ENCODE measurements at places on chromosomes 16 and 17. TPM values are rescaled to one million over a fixed set of nuclear protein-coding genes. Genes with fewer than 3 reads are reported as not detected.

DNA sequence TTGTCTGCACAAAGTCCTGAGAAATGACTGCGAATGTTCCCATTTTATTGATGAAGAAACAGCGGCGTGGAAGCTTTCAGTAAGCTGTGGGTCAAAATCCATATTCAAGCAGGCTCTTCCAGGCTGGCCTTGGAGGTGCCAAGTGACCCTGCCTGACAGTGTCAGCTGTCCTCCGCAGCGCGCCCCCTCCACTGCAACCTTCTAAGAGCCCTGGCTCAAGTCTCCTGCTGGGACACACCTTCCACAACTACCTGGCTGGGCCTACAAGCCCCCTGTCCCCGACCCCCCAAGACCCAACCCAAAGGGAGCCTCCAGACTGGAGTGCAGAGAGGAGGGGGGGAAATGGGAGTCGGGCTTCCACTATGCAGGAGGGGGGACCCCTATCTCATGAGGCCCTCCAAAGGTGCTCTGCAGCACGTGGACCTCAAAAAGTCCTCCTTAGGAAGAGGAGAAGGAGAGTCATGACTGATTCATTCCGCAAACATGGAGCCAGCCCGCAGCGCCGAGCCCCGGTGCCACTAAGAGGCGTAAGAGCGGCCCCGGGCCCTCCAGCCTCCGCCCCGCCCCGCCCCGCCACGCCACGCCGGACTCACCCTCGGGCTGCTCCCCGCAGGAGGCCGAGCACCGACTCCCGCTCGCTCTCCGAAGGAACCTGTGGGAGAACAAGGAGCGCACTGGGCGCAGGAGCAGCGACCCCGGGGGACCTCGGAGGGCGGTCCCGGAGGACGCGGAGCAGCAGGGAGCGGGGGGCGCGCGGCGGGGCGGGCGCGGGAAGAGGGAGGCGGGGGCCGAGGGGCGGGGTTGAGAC, 574 bp downstream of the MPP3 start:
- peak; percentile 88 for DNase-seq

Gene SNAI3
- total RNA-seq, result 2.9 TPM

DNA sequence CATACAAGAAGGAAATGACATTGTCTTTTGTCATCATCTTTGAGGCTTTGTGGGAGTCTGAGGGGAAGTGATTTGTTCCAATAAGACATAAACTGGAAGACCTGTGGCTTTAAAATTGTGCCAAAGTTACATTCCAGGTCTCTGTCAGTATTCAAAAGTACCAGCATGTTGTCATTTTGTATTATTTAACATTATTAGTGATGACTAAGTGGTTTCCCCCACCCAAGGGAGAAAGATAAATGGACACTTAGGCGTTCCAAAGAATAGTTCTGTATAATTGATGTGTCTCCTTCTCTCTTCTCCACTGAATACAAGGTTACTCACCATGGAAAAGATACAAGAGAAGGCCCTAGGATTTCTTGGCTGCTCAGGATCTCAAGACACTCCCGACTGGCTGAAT, 3.8 kb downstream of the CFAP97D1 start:
- no peak for DNase-seq

DNA sequence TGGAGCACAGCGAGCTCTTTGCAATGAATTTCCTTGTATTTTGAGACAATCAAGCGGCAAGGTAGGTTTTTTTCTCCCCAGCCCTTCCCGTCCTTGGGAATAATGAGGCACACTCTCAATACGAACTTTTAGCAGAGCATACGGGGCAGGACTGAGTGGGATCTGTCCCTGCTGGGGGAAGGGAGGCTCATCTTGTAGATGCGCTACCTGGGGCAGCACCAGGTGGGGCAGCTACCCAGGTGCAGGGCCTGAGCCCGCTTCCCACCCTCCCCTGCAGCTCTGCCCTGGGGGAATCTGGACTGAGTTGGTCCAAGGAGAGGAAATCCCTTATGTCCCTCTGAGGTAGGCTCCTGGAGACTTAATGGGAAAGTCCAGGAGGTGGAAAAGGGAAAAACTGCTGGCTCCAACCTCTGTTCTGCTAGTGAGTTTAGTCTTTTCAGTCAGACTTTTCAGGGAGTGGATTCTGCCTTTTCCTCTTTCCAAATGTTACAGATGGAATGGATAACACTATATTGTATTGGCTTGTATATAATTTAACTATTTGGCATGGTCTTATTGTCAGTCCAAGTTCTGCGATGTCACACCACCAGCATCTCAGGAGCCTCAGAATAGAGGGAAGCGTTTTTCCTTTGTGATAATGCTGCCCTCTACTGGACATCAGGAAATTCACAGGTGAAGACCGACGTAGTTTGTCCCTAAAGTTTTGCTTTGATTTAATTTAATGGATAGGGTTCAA, 9.6 kb upstream of the CES1 start:
- peak; percentile 75 for DNase-seq

Gene TAC4
- not detected for total RNA-seq

Gene KRTAP4-9
- not detected for total RNA-seq

- DNase-seq, result no peak
Observed at GRCh38 chr17:62206550-62206949, 141.5 kb upstream of the MED13 start.

- no peak for DNase-seq
Observed at GRCh38 chr16:69064764-69065313, 40.6 kb upstream of the HAS3 start.

DNA sequence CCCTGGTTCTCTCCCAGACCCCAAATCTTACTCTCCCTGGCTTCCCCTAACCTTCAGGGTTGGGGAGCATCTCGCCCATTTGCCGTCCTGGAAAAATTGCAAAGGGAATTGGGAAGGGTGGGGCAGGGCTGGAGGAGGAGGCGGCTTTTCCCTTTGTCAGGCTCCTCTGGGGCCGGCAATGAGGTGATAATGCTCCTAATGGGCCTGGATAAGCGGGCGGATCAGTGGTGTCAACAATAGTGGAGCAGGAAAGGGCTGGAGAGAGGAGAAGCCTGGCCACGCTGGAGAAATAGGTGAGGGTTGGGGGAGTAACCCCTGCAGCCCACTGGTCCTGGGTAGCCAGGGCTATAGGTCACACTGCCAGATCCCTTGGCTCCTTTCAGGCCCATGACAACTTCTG, 12.3 kb downstream of the SCN4A start:
- DNase-seq, result peak; percentile 70

All from H7 (cell line).